ENCODE measurements at places on chromosomes 16 and 17.

GRCh38 chr17:74134991-74135390 lies 68.5 kb upstream of the RPL38 start:
- DNase-seq: no peak

- no peak for DNase-seq
Observed at GRCh38 chr17:50764734-50765149, 2.6 kb downstream of the ANKRD40CL start.

DNA sequence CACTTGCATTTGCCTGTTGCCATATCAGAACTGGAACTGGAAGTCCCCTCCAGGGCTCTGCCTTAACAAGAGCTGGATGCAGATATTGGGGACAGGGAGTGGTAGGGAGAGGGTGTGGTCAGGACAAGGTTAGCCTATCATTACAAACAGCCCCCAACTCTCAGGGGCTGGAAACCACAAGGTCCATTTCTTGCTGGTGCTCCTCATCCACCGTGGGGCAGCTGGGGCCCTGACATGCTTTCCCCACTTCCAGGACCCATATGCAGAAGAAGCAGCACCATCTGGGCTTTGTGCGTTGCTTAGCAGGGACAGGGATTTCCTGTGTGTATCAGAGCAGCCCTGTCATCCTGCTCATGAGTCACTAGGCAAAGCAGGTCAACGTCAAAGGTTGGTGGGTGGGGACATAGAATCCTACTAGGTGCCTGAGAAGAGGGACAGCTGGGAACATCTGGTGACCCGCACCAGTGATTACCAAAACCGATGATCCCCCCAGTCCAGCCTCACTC lies 26.9 kb downstream of the RGS9 start:
- DNase-seq: peak; percentile 94

GRCh38 chr17:76410328-76410965 lies 26.0 kb downstream of the SPHK1 start:
- DNase-seq: no peak

DNA sequence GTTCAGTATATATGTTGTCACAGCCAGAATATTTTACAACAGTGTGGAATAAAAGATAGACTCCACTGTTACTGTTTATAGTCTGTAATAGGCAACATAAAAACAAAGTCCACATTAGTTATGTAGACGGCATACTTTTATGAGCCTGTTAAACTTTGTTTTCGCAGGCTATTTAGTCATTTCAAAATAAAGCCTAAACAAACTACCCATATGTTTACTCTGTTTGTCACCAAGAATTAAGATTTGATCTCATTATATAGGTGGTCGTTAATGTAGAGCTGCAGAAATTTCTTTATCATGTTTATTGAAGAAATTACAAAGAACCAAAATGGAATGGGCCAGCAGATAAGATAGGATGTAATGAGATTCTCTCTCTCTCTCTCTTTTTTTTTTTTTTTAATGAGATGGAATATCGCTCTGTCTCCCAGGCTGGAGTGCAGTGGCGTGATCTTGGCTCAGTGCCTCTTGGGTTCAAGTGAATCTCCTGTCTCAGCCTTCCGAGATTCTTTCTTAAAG lies 943.8 kb upstream of the SOX9 start:
- no peak for DNase-seq

DNA sequence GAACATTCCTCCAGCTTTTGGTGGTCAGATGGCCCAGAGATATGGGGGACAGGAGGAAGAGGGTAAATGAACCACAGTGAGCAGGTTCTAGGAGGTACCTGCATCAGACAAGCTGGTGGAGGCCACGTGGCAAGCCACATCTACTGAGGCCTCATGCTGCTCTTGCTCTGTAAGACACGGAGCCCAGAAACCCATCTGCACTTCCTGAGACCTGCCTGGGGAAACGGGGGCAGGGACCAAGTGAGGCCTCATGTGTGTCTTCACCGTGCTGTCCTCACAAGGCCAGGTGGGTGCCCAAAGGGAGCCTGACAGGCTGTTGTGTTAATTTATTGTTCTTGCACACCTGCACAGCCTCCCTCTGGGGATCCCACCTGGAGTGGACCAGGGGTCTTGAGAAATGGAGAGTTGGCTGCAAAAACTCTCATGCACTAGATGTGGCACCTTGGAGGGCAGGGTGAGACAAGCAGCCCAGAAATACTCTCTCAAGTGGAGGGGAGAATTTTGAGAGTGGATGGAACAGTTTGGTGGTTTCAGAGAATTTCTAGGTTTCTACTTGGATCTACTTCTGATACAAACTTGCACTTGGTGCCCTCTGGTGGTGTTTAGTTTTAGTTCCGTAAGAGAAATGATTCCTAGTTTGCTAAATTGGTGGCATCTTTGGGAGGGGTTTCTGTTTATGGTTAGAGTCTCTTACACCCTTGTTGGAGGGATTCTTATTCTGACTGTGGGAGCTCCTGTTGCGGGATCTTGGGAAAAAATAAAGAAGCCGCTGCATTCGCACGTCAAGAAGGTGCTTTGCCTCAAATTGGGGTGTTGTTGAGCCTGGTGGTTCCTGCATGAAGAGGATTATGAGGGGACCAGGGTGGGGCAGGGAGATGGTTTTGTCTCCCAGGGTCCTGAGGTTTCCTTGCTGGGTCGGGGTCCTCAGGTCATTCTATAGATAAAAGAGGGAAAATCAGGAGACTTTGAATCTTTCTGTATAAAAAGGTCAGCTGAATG lies 47.5 kb downstream of the SLC6A2 start:
- peak; percentile 64 for DNase-seq

DNA sequence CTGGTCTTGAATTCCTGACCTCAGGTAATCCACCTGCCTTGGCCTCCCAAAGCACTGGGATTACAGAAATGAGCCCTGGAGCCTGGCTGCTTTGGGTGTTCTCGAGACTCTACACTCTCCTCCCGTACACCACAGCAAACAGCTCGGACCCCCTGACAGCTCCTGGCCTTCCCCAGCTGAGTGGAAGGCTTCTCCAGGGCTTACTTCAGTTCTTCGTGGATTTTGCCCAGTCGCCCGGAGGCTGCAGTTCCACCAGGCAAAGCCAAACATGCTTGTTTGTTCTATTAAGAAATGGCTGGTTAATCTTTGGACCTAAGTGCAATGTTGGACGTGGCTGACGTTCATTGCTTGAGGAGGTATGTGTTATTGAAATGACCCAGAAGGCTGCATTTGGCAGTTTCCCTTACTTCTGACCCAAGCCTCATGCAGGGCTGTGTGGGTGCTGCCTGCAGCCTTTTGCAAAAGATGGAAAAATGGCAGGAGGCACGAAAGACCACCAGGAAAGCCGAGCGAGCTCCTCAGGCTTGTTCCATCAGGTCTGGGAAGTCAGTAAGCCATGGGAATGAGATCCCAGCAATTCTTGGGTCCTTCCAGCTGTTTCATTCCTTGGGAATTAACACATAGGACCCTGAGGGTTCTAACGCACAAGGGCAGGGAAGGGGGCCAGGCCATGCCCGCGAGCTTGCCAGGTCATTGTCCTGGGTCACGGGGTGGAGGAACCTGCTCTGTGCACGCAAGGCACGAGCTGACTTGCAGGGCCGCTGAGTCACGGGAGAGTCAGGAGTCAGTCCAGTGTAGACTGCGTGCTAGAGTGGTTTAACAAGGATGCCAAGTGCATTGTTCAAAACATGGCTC lies 23.9 kb upstream of the KLHDC4 start:
- no peak for DNase-seq

GRCh38 chr17:57577751-57578607 lies 167.1 kb downstream of the CCDC182 start:
- no peak for DNase-seq

DNA sequence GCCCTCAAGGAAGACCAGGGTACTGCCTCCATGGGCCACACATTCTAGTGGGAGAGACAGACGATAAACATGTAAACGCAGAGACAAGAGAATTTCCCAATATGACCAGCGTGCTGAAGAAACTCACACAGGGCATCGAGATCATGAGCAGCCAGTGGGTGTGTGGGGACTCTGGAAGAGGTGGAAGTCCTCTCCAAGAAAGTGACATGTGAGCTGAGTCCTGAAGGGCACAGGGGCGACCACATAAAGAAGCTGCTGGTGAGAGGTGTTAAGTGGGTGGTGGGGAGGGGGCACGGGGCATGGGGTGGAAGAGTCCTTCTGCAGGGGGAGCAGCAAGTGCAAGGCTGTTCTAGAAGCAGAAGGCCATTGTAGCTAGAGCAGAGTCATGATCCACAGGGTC lies 21.0 kb upstream of the RAP1GAP2 start:
- DNase-seq: no peak

GRCh38 chr17:78883533-78884131 lies 19.4 kb downstream of the CEP295NL start:
- no peak for DNase-seq

- DNase-seq: no peak
Observed at GRCh38 chr17:74041869-74042640, 161.4 kb upstream of the RPL38 start.

- no peak for DNase-seq
Observed at GRCh38 chr16:63982110-63982509, 1139.8 kb downstream of the CDH11 start.

GRCh38 chr17:76164331-76164730 lies 23.3 kb upstream of the FOXJ1 start:
- DNase-seq: no peak

DNA sequence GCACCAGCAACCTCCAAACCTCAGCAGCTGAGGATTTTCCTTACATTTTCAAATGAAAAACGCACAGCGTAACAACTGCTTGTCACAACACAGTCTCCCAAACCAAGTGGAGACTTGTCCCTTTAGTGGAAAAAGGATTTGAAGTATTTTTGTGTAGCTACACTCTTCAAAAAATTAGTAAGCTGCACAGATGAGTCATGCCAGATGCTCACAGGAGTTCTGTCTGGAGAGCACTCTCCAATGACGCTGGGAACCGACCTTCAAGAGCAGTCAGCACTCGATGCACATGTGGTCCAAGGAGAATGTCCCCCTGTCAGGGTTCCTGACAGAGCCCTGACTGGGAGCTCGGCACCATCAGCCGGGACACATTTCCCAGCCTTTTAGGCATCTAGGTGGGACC lies 39.8 kb downstream of the MAP1LC3B start:
- DNase-seq: no peak

DNA sequence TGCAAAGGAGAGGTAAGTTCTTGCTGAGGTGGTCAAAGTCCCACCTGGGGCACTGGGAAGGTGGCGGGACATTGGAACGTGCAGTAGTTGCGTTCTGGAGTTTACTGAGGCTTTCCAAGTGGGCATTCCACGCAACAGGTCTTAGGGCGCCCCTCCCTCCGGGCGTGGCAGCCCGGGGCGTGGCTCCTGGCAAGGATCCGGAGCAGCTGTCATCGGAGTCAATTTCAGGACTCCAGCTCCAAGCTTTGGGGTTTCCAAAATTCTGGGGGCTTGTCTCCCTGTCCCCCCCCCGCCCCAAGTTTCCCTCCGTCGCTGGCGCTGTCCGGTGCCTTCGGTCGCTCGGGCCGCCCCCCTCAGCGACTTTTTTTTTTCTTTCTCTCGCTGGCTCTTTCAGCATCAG lies 43.1 kb upstream of the AMZ2 start:
- peak; percentile 58 for DNase-seq

- DNase-seq: no peak
Observed at GRCh38 chr16:12417815-12418211, 385.9 kb downstream of the CPPED1 start.

DNA sequence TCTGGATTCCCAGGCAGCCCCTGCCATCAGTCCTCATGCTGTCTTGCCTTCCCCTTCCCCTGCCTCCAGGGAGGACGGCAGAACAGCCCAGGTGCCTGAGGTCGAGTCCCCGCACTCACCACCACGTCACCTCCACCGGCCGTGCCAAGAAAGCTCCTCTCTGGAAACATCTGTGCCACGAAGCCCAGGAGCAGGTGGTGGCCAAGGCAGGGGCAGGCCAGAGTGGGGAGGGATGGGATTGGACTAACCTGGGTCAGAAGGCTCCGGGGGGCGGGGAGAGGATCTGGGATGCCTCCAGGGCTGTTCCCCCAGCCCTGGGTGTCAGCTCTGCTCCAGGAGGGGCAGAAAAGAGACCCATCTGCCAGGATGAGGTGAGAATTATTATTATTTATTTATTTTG lies 7.4 kb upstream of the DPEP1 start:
- DNase-seq: no peak

GRCh38 chr16:49563666-49564065 lies 190.1 kb downstream of the C16orf78 start:
- no peak for DNase-seq

DNA sequence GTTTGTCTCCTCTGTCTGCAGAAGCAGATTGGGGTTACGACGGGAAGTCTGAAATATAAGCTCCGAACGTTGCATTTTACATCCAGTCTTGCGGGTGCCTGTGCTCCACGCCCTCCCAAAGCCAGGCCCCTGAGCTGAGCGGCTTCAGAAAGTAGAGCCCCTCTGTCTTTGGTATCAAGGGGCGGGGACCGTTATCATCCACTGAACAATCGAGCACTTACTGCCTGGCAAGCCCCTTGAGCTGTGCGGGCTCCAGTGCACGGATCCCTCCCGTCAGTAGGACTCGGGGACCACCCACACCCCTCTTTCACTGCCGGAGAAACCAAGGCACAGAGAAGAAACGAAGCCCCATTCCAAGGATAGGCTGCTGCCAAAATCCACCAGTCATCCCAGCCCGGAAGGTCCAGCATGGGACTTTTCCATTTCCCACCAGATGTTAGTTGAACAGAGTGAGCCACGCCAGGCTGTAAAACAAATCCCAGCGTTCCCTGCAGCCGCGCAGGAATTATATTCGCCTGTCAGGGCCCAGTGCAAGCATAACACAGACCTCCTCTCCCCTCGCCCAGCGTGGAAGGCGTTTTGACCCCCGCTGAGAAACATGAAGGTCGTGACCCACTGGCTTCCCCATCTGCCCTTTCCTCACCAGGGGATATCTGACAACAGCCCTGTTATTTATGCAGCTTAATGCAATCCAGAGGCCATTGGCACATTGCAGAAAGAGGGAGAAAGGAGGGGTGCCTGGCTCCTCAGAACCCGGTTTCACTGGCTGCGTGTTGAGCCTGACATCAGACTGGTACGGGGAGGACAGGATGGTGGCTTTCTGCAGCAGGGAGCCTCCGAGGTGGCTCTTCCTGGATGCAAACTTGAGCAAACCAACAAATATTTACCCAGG lies 212.2 kb upstream of the FOXF1 start:
- no peak for DNase-seq

DNA sequence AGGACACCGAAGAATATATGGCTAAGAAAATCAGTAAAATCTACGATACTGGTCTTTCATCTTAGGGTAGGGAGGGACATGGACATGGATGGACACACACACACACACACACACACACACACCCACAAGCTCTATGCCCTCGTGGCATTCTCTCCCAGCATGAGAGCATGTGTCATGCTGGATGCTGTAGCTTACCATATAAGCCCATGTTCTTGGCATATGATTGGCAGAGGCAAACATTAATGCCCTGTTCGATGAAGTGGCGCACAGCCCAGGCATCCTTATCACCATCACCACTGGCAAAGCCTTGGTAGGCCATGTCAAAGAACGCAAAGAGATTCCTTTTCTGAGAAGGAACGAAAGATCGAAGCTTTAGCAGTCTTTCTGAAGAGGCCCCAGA lies 17.6 kb downstream of the GOT2 start:
- no peak for DNase-seq

- DNase-seq: peak; percentile 70
Observed at GRCh38 chr17:82228278-82228841, 482 bp upstream of the SLC16A3 start.

GRCh38 chr17:37849617-37849972 lies 74.6 kb upstream of the TBC1D3K start:
- no peak for DNase-seq
